ENCODE measurements at places on chromosomes 12 and 14.
A peak's percentile ranks its signal among the peaks of the same experiment; 100 is the strongest.

DNA sequence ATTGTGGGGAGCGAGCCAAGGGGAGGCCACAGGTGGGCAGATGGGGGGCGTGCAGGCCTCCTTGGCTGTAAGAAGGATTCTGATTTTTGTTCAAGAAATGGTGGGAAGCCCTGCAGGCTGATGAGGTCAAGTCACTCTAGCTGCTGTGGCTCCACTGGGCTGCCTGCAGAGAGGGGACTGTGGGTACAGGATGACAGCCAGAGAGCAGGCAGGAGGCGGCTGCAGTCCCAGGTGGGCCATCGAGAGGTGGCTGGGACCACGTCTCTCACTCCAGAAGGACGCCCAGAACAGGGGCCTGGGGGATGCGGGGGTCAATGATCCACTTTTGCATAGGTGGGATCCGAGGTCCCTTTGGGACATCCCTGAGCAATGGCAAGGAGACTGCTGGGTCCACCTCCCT is 9.1 kb downstream of the NCOR2 start:
- DNase-seq, result no peak

DNA sequence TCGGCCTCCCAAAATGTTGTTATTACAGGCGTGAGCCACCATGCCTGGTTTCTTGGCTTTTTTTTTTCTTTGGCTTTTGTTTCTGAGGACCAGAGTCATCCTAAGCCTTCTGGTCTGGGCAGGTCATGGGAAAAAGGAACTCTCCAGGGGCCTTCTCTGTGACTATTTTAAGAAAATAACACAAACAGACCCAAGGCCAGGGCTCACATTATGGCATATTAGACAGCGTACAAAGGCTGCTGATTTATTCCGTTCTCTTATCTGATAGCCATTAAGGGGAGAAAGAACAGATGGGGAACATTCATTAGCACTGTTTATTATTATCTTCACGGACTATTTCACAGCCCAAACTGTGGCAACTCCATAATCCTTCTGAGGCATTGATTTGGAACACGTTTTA is 28.8 kb upstream of the MANSC4 start:
- no peak for DNase-seq

- DNase-seq, result no peak
Observed at GRCh38 chr14:60164404-60164711, 840 bp downstream of the DHRS7 start.

DNA sequence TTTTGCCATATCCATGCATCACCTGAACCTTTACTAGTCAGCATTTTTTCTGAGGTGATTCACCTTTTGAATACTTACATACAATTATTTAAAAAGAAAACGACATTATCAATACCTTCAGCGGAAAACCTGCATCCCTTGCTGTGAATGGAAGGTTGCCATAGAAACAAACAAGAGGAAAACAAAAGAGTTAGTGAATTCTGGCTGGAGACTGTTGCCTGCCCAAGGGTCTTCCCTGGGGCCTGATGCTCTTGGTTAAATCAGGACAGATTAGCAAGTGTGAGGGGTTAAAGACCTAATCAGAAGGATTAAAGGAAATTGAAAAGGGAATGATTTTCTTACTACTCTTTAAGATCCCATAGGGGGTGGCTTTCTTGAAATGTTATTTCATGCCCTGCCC is 96.0 kb upstream of the WSCD2 start:
- DNase-seq, result no peak

- no peak for DNase-seq
Observed at GRCh38 chr12:1391722-1392121, 202.7 kb downstream of the FBXL14 start.

DNA sequence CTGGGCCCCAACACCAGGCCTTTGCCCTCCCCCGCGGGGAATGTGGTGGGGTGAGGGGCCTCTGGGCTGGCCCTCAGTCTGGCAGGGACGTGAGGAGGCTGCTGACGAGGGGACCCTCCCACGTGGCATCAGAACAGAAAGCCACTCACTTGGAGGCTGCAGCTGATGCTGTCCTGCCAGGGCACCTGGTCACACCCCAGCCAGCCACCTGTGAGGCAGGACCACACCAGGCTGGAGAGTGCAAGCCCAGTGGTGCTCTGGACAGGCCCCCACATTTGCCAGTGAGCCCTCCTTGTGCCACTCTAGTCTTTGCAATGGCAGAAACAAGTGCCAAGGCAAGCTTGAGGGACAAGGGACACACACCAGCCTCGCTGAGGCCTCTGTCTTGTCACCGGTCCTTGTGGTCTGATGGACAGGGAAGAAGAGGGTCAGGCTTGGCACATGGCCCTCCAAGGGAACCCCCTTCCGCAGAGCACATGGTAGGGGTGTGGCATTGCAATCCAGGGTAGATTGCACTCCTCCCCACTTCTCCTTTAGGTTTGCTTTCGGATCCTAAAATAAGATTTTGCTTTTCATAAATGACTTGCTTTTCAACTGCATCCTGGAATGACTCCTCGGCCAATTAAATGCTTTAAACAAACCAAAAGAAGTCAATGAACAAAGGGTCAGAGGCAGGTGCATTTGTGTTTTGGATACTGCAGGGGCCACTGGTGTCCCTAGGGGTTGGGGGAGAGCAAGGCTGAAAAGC is 53.7 kb downstream of the CCDC88C start:
- DNase-seq, result no peak

GRCh38 chr14:56185992-56186391 is 67.8 kb downstream of the PELI2 start:
- DNase-seq, result no peak

- DNase-seq, result no peak
Observed at GRCh38 chr12:123134271-123134671, 16.6 kb downstream of the PITPNM2 start.

DNA sequence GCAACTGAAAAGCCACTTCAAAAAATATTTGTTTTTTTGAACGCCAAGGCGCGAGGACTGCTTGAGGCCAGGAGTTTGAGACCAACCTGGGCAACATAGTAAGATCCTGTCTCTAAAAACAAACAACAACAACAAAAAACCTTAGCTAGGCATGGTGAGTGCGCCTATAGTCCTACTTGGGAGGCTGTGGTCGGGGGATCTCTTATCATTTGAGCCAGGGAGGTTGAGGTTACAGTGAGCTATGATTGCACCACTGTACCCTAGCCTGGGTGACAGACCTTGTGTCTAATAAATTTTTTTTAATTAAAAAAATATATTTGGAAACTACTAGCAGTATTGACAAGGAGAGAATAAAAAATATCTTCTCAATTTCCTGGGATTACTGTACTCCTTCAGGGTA is 113.1 kb downstream of the TRAFD1 start:
- DNase-seq, result no peak

- no peak for DNase-seq
Observed at GRCh38 chr12:2268471-2269286, 215.9 kb downstream of the CACNA1C start.

GRCh38 chr12:642633-643474 is 20.4 kb downstream of the NINJ2 start:
- DNase-seq, result peak; percentile 30

- DNase-seq, result no peak
Observed at GRCh38 chr14:72881543-72881942, 12.4 kb downstream of the DPF3 start.

GRCh38 chr12:68977909-68978610 is 45.1 kb upstream of the CPM start:
- no peak for DNase-seq

- DNase-seq, result no peak
Observed at GRCh38 chr12:131287938-131288764, 334.4 kb downstream of the ADGRD1 start.

- DNase-seq, result no peak
Observed at GRCh38 chr12:109488051-109488665, 10.7 kb downstream of the UBE3B start.

GRCh38 chr14:43476822-43477221 is 1030.3 kb downstream of the FSCB start:
- no peak for DNase-seq

DNA sequence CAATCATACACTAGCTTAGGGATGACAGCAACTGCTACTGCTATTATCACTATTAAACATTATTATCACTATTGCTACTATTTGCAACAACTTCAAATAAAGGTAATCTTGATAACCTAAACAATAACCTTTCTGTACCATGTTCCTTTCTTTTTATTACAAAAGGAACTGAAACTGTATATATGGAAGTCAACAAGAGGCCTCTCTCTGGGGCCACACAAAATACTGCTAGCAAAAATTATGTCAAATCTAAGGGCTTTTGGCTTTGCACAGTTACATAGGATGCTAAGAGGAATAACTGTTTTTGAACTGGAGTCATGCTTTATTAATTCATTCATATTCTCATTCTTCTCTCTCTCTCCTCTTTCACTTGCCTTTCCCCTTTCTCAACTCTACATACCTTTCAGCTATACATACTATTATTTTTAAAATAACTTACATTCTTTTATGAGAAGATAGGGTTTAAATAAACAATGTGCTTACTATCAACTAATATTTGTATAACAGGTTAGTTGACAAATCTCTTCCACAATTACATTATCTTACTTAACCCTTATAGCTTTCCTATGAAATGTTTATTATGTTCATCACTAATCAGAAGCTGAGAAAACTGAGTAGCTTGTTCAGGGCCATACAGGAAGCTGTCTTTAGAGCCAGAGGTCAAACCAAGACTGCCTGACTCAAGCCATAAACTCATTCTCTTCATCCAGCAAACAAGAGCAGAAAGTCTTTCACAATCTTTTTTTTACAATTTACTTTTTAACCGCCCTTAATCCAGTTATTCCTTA is 25.7 kb downstream of the SPTSSA start:
- DNase-seq, result no peak

GRCh38 chr14:20434701-20435581 is 1.0 kb downstream of the KLHL33 start:
- DNase-seq, result no peak

GRCh38 chr12:43861015-43861839 is 25.3 kb downstream of the TMEM117 start:
- no peak for DNase-seq

GRCh38 chr12:89923091-89923490 is 214.5 kb upstream of the ATP2B1 start:
- no peak for DNase-seq

- DNase-seq, result no peak
Observed at GRCh38 chr12:115374480-115375185, 690.7 kb upstream of the TBX3 start.

GRCh38 chr12:119784673-119785072 is 92.4 kb downstream of the CIT start:
- DNase-seq, result no peak

DNA sequence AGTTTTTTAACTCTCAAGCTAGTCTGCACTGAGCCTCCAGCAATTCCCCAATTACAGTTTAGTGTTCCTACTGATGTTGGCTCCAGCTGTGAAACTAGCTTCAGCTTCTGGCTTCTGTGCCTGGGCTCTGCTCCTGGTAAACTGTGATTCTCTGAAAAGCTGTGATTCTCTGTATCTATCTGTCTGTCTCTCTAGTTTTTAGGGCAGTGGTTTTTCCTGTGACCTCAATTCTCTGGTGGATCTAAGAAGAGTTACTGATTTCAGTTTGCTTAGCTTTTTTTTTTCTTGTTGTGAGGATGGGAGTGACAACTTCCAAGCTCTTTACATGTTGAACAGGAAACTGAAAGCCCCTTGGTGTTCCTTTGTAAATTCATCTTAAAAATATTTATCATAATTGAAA is 3.8 kb upstream of the HIF1A start:
- DNase-seq, result no peak

DNA sequence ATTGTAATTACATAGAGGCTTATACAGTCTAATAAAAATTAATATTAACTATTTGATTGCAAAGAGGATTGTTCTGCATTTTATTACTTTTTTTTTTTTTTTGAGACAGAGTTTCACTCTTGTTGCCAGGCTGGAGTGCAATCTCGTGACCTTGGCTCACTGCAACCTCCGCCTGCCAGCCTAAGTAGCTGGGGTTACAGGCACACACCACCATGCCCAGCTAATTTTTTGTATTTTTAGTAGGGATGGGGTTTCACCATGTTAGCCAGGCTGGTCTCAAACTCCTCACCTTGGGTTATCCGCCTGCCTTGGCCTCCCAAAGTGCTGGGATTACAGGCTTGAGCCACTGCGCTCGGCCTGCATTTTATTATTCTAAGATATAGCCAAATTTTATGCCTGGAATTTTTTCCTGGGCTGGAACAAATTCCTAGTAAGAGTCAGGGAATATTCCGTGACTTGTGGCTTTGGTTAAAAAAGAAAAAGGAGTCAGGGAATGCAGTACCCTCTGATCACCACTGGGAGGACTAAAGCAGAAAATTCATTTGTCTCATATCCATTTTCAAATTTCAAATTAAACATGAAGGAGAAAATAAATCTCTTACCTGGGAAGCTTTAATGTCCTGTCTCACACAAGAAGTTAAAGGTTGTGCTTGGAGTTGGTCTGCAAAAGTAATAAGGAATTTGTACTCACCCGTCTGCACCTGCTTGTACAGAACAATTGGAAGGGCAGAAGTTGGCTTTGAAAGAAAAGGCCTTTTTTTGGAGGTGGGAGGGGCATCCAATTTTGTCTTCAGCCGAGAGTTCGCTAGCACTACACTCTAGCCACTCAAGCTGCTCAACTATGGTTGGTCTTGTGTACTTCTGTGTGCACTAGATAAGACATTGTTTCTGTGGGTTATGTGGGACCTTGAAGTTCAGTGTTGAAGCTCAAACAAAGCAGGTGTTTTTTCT is 8.7 kb downstream of the MARK3 start:
- DNase-seq, result no peak

DNA sequence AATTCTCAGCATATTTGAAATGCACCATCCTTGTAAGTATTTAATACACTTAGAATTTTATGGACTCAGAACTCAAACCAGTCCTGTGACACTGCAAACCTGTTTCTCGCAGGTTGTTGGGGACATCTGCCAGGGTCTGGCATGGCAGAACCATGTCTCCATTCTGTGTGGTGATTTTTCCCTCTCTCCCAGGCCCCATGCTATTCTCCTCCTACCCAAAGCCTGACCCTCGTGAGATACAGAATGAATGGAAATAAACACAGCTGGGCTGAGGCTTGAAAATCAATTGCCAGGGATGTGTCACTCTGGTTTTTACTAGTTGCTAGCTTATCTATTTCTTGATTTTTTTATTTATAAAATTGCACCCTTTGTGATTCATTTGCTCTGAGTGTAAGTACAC is 19.8 kb downstream of the TPH2 start:
- DNase-seq, result no peak

DNA sequence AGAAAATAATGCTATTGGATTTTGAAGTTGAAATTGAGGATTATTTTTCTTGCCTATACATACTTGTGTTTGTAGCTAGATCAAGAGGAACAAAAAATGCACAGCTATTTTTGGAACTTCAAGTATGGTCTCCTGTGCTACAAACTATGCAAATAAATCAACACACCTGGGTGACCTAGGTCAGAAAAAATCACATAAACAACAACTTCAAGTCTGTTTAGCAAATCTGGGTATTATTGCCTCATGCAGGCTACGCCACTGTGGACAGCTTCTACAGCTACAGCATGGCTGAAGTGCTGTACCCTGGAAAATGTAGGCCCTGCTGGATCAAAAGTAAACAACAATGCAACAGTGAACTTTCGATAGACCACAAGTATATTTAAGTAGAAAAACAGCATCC is 87.5 kb downstream of the SLC6A15 start:
- DNase-seq, result no peak
